ENCODE measurements at places on chromosomes 11 and 22.

GRCh38 chr11:8296038-8296649, 32.5 kb upstream of the LMO1 start:
- no peak for DNase-seq

- DNase-seq, result peak; percentile 54
Measured at GRCh38 chr11:70915158-70915985, 337.0 kb downstream of the SHANK2 start.

GRCh38 chr11:2422461-2423156, 21.7 kb downstream of the TRPM5 start:
- DNase-seq, result no peak

- no peak for DNase-seq
Measured at GRCh38 chr11:75820645-75821044, 5.6 kb downstream of the UVRAG start.

GRCh38 chr11:131099013-131099412, 182.7 kb upstream of the SNX19 start:
- no peak for DNase-seq

- no peak for DNase-seq
Measured at GRCh38 chr11:60855726-60856633, at the start of gene PTGDR2. TSS of gene PTGDR2 (minus strand) at chr11:60855950. CDS start at chr11:60853722, 2,228 bp downstream.

GRCh38 chr22:45832959-45833580, 143.9 kb downstream of the WNT7B start:
- DNase-seq, result no peak

DNA sequence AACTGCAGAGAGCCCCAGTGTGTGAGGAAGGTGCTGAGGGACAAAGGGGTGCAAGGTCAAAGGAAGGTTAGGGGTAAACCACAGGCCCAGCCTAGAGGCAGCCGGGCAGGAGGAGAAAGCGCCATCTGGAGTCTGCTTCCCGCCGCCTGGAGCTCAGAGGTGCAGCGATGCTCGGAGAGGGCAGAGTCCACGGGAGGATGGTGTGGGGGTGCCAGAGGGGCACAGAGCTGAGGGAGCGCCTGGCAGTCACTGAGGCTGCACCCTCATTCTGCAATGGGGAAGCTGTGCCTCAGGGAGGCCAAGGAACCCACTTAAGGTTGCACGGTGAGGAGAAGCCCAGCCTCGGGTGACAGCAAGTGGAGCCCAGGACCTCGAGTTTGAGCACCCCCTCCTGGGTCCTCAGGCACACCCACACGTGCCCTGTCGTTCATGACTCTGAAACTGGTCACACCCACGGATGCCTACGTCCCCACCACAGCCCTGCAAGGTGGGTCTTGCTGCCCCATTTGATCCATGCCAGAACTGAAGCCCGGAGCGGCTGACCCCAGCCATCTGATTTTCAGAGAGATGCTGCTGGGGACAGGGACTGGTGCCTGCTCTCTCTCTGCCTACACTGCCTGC, 1.6 kb downstream of the IL2RB start:
- DNase-seq, result no peak

DNA sequence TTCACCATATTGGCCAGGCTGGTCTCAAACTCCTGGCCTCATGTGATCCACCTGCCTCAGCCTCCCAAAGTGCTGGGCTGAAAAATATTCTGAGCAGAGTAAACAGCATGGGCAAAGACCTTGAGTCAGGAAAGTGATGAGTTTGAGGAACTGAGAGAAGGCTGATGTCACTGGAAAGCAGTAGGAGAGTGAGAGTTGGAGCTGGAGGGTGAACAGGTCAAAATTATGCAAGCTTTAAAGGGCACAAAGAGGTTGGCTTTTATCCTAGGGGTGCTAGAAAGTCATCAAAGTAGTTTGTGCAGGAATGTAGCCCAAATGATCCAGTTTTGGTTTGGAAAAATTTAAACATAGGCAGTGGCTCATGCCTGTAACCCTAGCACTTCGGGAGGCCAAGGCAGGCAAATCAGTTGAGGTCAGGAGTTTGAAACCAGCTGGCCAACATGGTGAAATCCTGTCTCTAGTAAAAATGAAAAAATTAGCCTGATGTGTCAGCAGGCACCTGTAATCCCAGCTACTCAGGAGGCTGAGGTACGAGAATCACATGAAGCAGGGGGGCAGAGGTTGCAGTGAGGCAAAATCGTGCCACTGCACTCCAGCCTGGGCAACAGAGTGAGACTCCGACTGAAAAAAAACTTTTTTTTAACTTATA, 44.7 kb upstream of the CXCR5 start:
- peak; percentile 16 for DNase-seq

- DNase-seq, result no peak
Measured at GRCh38 chr11:61690706-61691379, 10.7 kb downstream of the DAGLA start.

GRCh38 chr11:36296884-36297543, 926 bp downstream of the PRR5L start:
- no peak for DNase-seq

DNA sequence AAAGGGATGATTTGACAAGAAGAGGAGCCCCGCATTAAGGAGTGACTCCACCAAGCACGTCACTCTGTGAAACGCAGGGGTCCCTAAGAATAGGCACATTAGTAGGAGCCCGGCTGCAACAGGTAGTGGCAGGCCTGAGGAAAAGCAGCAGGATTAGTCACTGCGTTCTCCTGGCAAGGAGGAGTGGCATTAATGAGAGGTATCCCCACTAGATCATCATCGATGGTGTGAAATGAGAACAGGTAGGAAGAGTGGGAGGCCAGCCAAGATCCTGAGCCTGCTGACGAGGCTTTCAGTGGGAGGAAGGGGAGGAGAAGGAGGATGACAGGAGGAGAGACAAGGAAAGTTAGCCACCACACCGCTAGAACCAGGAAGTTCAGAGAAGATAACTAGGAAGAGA, 38.6 kb downstream of the NRXN2 start:
- no peak for DNase-seq

All from posterior vena cava (tissue), 2 donors.